ENCODE measurements at places on chromosomes 16 and 17.

DNA sequence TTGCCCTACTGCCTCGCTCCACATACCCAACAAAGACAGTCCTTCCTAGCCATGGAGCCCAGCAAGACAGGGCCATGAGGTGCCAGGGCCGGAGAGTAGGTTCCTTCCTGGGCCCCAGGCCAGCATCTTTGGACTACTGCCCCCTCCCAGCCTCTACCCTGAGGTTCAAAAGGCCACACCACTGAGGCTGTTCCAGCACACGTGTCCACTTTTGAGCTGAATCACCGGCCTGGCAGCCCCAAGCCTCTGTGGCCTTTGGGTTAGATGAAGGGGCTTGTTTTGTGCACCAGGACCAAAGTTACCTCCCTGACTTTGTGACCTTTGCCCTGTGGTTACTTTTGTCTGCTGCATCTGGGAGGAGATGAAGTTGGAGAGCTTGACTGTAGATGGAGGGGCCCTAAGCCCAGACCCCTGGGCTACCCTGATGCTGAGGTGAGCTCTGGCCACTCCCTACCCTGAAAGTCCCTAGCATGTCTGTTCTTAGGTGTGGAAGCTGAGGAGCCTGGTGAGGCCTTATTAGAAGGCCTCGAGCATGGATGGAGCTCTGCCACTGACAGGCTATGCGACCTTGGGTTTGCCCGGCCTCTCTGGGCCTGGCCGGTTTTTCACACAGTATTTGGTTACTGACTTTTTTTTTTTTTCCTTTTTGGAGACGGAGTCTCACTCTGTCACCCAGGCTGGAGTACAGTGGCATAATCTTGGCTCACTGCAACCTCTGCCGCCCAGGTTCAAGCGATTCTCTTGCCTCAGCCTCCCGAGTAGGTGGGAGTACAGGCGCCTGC, 12.0 kb downstream of the SEZ6 start:
- DNase-seq, result no peak

GRCh38 chr16:24507959-24508480, 31.3 kb upstream of the RBBP6 start:
- DNase-seq, result no peak

DNA sequence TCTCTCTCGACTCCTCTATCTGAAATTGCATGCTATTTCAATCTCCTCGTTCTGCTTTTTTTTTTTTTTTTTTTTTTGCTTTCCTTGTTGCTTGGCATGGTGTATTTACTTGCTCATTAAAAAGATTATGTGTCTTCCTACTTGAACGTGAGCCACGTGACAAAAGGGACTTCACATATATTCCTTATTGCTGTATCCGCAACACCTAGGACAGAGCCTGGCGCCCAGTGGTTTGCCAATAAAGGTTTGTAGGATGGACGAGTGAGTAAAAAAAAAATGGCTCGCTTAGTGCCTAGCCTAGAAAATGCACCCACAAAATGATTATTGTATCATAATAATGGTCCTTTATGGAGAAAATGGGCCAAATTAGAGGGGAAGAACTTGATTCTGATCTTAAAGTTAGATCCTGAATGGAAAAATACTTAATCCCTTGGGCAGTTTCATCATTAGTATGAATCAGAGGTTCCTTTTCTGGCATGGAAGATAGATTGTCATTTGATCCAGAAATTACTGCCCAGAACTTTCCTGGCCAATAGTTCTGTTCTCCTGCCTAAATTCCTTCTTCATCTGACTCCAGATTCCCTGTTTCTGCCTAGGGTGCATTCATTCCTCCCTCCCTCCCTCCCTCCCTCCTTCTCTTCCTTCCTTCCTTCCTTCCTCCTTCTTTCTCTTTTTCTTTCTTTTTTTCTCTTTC, 13.6 kb upstream of the TMEM220 start:
- no peak for DNase-seq

- no peak for DNase-seq
These were observed 27.4 kb downstream of the TNFRSF13B start for GRCh38 chr17:16944334-16945135.

GRCh38 chr17:29633886-29634285, 11.2 kb upstream of the CORO6 start:
- DNase-seq, result no peak
